ENCODE measurements at places on chromosomes 1 and 21.
A peak's percentile ranks its signal among the peaks of the same experiment; 100 is the strongest.

- H3K4me1 ChIP-seq = peaks cover 9% of the 10 kb centered on the region
- no peak overlapping the region for H3K27ac ChIP-seq
These were observed 5.2 kb downstream of the ZNF687 start for GRCh38 chr1:151287341-151287699.

DNA sequence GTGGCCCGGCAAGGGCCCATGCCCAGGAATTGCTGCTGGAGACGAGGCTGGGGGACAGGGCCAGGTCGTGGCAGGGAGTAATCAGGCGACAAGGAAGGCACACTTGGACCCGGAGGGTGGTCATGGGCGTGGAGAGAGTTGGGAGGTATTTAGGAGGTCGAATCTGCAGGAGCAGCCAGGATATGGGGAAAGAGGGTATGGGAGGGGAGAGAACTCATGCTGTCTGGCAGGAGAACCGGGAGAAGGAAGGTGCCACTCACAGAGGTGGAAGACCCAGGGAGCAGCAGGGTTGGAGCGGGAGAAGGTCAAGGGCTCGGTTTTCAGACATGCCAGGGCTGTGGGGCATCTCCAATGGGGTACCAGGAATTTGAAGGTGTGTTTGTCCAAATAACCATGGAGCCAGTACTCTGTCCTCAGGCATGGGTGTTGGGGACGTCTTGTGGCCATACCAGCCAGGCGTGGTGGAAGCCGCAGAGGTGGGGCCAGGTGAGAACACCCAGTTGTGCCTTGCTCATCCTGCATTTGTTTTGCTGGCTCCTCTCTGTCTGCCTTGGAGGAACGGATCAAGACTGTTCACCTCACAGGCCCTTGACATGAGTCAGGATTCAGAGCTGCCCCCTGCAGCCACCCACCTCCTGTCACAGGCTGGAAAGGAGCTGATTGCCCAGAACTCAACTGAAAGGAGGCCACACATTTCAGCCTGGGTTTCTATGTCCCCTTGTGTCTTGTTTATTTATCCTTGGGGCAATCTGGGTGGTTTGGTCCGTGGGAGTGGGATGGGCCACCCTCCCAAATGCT, 111.6 kb downstream of the SPSB1 start:
- no peak for DNase-seq
- H3K4me3 ChIP-seq = no peak overlapping the region
- no peaks in the 10 kb centered on the region for H3K27me3 ChIP-seq
- H3K4me1 ChIP-seq = peaks cover 30% of the 10 kb centered on the region

- peak overlapping the region; percentile 4 for H3K4me3 ChIP-seq
- peaks cover 5% of the 10 kb centered on the region for H3K4me1 ChIP-seq
- peaks cover 4% of the 10 kb centered on the region for H3K36me3 ChIP-seq
These were observed 76.7 kb upstream of the SCCPDH start for GRCh38 chr1:246647513-246647912.

DNA sequence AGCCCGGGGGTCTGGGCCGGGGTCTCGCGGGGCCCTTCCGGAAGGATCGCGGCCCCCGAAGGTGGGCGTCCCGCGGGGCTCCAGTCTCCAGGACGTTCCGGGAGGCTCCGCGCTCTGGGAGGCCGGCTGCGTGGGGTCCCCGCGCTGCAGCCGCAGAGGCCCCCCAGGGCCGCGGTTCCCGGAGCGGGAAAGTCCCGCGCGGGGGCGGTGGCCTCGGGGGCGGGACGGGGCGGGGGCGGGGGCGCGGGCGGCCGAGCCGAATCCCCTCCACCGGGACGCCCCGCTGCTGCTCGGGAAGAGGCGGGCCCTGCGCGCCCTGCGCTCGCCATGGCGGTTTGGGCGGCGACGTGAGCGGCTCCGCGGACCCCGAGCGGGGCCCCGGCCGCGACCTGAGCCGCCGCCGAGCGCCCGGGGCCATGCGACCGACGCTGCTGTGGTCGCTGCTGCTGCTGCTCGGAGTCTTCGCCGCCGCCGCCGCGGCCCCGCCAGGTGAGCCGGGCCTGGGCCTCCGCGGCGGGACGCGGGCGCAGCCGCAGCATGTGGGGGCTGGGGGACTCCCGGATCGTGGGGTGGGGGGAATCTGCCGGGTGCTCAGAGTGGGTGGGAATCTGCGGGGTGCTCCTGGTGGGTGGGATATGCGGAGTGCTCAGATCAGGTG, at the start of gene IFNGR2:
TSS of gene IFNGR2 (plus strand) at position 286 of the 658 bp plus-strand sequence. CDS start at position 417, 131 bp downstream.
- peak within 1 kb of the TSS; percentile 68 for H3K4me3 ChIP-seq
- peaks cover 19% of the 10 kb centered on the region for H3K4me1 ChIP-seq
- H3K36me3 ChIP-seq = no peaks in the 10 kb centered on the region
- DNase-seq = no peak

DNA sequence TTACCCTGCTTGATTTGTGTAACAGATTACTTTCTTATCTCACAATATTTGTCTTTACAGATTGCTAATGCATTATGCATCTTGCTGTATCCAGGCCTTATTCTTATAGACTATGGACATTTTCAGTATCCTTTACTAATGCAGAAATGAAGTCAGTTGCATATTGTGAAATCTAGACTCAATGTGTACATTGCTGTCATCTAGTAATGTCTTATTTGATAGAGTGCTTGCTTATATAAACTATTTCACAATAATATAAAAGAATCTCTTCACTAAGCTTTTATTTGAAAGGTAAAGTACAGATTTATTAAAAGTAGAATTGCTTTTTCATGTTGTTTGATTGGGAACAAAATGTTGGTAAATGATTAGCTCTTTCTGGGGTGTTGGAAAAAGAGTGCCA, 39.6 kb downstream of the ALG6 start:
- DNase-seq = no peak
- no peak overlapping the region for H3K4me3 ChIP-seq
- H3K27ac ChIP-seq = no peak overlapping the region
- no peaks in the 10 kb centered on the region for H3K27me3 ChIP-seq
- H3K36me3 ChIP-seq = no peaks in the 10 kb centered on the region
- H3K4me1 ChIP-seq = no peaks in the 10 kb centered on the region

GRCh38 chr21:32917362-32918135, 108.2 kb upstream of the OLIG2 start:
- peaks cover 2% of the 10 kb centered on the region for H3K4me1 ChIP-seq
- no peaks in the 10 kb centered on the region for H3K36me3 ChIP-seq
- DNase-seq = no peak
- H3K27me3 ChIP-seq = no peaks in the 10 kb centered on the region
- H3K27ac ChIP-seq = no peak overlapping the region

- no peaks in the 10 kb centered on the region for H3K27me3 ChIP-seq
- peak; percentile 90 for DNase-seq
- peaks cover 19% of the 10 kb centered on the region for H3K4me1 ChIP-seq
- no peak overlapping the region for H3K4me3 ChIP-seq
- no peaks in the 10 kb centered on the region for H3K36me3 ChIP-seq
These were observed 20.7 kb upstream of the TRIM45 start for GRCh38 chr1:117142200-117142599.

GRCh38 chr1:153922076-153922971, 448 bp downstream of the GATAD2B start:
- no peaks in the 10 kb centered on the region for H3K27me3 ChIP-seq
- DNase-seq = no peak
- peak overlapping the region; percentile 71 for H3K4me3 ChIP-seq

- no peaks in the 10 kb centered on the region for H3K27me3 ChIP-seq
- no peaks in the 10 kb centered on the region for H3K4me1 ChIP-seq
- no peak for DNase-seq
- no peak overlapping the region for H3K4me3 ChIP-seq
- no peaks in the 10 kb centered on the region for H3K36me3 ChIP-seq
These were observed 387.6 kb downstream of the LTN1 start for GRCh38 chr21:28604946-28605537.

DNA sequence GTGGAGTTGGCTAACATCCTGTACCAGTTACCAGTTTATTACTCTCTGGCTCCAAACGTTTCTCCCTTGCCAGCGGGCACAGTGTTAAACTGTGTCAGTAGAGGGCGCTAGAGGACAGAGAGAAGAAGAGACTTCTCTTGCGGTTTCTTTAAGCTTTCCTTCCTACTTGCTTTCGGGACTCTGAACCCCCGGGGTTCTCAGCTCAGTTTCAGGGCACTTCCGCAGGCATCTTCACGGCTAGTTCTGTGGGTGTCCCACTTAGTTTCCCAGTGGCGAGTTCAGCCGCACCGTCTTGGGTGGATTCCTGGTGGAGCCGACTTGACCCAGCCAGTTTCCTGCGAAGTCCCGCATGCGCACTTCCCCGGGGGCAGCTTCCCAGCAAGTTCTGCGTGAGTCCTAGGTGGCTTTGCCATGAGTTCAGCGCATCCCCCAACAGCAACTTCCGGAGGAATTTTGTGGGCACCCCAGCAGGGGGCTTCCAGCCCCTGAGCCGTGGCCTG, 37.9 kb upstream of the BTG2 start:
- no peak overlapping the region for H3K27ac ChIP-seq
- no peaks in the 10 kb centered on the region for H3K36me3 ChIP-seq
- H3K27me3 ChIP-seq = peaks cover 4% of the 10 kb centered on the region

DNA sequence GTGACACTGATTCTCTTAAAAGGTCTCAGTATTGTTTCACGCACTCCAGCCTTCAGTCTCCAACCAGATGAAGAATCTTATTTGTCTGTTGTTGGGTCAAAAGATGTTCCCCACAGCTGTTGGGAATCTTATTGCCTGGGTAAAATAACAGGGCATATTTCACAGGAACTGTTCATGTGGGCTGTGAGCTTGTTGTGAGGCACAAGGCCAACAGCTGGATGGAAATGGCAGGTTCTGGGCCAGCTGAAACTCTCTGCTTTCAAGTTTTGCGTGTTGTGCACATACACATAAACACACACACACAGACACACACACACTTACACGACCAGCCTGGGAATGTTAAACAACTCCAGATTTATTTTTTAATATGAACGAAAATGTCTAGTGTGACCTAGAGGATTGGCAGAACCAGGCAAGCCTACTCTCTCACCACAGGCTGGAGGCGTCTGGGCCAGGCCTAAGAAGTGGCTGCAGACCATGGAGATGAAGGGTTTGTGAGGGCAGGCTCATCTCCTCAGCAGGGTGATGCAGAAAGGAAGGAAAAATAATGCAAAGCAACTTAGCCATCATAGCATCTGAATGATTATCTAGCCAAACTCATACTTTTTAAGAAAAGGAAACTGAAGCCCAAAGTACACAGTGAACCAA, 357.0 kb downstream of the TTLL7 start:
- H3K4me3 ChIP-seq = no peak overlapping the region
- DNase-seq = no peak
- no peaks in the 10 kb centered on the region for H3K36me3 ChIP-seq
- no peaks in the 10 kb centered on the region for H3K27me3 ChIP-seq
- H3K27ac ChIP-seq = no peak overlapping the region
- no peaks in the 10 kb centered on the region for H3K4me1 ChIP-seq

GRCh38 chr1:240287722-240288121, 196.0 kb downstream of the FMN2 start:
- H3K27ac ChIP-seq = no peak overlapping the region
- no peaks in the 10 kb centered on the region for H3K4me1 ChIP-seq
- no peaks in the 10 kb centered on the region for H3K36me3 ChIP-seq
- no peaks in the 10 kb centered on the region for H3K27me3 ChIP-seq

- H3K36me3 ChIP-seq = no peaks in the 10 kb centered on the region
- no peaks in the 10 kb centered on the region for H3K27me3 ChIP-seq
- peak; percentile 66 for DNase-seq
- H3K27ac ChIP-seq = no peak overlapping the region
These were observed 324.1 kb downstream of the BARHL2 start for GRCh38 chr1:90393025-90393424.

DNA sequence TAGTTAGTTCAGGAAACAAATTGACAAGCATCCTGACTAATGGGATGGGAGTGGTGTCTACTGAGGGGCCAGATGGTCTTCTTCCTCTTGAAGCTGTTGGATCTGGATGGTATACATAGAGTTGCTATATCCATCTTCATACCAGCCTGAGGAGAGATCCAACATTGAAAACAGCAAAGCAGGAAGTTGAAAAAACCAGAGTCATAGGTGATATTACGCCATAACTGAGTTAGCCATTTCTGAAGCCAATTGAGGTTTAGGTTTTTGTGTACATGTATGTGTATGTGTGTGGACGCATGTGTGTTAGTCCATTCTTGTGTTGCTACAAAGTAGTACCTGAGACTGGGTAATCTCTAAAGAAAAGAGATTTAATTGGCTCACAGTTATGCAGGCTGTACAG, 2.3 kb upstream of the TSPAN2 start:
- peaks cover 14% of the 10 kb centered on the region for H3K4me1 ChIP-seq
- peaks cover 3% of the 10 kb centered on the region for H3K27me3 ChIP-seq
- no peak overlapping the region for H3K4me3 ChIP-seq
- no peaks in the 10 kb centered on the region for H3K36me3 ChIP-seq
- no peak overlapping the region for H3K27ac ChIP-seq

DNA sequence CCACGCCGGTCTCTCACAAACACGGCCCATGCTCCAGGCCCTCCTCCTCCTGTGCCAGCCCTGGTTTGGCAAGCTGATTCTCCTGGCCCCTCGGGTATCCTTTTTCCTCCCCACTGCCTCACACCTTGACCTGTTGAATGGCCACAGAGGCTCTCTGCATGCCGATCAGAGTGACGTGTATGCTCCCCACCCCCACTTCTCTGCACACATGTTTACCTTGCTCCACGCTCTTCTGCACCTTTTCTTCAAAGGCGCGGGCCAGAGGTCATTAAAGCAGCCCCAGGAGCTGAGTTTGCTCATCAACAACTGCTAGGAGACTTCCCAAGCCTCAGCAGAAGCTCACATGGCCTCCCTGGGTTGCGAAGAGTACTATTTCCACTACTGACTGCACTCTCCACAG, 139.3 kb upstream of the EDN2 start:
- no peak for DNase-seq
- no peak overlapping the region for H3K4me3 ChIP-seq
- H3K4me1 ChIP-seq = peaks cover 49% of the 10 kb centered on the region

GRCh38 chr1:45945426-45945825, 142.0 kb downstream of the MAST2 start:
- no peak overlapping the region for H3K27ac ChIP-seq
- DNase-seq = peak; percentile 81
- H3K4me1 ChIP-seq = no peaks in the 10 kb centered on the region
- no peaks in the 10 kb centered on the region for H3K36me3 ChIP-seq
- no peak overlapping the region for H3K4me3 ChIP-seq

DNA sequence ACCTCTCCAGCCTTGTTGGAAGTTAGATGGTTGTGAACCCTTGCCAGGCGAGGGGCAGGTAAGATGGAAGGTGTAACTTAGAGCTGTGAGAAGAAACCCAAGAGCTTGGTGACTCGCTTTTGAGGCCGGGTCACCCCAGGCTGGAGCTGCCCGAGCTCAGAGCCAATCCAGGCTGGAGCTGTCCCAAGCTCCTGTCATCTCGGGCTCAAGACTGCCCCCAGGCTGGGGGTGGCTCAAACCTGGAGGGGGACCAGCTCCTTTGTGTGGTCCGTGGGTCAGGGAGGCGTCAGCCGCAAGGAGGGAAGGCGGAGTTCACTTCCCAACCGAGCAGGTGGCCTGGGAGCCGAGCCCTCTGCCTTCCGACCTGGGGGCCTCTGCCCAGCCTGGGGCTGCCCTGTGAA, 2.0 kb downstream of the HUNK start:
- H3K27ac ChIP-seq = no peak overlapping the region
- peaks cover 45% of the 10 kb centered on the region for H3K27me3 ChIP-seq
- H3K4me3 ChIP-seq = no peak overlapping the region
- DNase-seq = no peak
- no peaks in the 10 kb centered on the region for H3K36me3 ChIP-seq

All from astrocyte (in vitro differentiated cells and primary cell).